Stimulated activated naive CD8-positive, alpha-beta T cell treated with anti-CD3 and anti-CD28 coated beads, Interleukin-15, Interleukin-2, amounts not matched to agents 100 U/mL and 50 U/mL, for 24 hours (primary cell): ENCODE measurements at places on chromosomes 2 and 18.

- DNase-seq = no peak
Measured at GRCh38 chr18:31410716-31411483, 34.3 kb downstream of the DSG4 start.

DNA sequence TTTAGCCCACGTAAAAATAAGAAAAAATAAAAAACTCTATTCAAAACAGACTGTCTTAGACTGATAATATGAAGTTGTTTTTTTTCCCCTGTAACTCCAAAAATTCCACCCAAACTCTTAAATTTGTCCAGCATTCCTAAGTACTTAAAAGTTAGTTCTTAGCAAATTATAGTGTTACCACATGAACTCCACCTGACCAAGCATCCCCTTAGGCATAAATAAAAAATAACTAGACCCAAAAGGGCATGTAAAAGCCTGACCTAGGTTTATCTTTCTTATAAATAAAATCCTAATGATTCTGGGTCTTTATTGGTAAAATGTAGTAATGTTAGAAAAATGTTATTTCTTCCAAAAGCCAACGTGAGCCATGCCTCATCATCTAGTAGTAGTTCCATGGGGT lies 54.3 kb downstream of the TTC21B start:
- DNase-seq = no peak

- DNase-seq = no peak
Measured at GRCh38 chr2:46446871-46447568, 32.3 kb upstream of the TMEM247 start.

DNA sequence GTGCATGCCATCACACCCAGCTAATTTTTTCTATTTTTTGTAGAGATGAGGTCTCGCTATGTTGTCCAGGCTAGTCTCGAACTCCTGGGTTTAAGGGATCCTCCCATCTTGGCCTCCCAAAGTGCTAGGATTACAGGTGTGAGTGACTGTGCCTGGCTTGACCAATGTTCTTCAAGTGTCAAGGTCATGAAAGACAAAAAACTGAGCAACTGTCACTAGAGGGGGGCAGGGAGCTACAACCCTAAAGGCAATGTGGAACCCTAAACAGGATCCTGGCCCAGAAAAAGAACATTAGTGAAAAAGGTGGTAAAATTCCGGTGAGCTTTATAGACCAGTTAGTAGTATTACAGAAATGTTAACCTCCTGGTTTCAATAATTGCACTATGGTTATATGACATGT lies 7.3 kb downstream of the MYO5B start:
- no peak for DNase-seq

DNA sequence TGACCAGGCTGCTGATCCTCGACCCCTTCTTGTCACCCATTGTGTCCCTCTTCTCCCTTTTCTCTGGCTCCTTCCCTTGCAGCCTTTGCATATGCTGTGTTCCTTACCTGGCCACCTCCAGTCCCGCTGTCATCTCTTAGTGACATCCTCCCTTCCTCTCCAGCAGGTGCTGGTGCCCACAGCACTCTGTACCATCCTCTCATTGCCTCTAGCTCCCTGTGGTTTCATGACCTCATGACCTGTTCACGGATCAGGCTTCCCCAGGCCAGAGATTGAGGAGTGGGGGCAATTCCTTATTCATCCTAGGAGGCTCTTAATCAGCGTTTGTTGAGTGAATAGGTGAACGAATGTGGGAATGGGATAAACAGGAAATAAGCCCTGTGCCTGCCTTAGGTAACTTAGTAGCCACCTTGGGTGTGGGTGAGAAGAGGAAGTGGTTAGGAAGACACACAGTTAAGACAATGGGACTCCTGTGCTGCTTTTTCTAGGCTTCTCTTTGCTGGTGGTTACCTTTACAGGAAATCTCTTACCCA lies 35.5 kb downstream of the ITGA6 start:
- no peak for DNase-seq

- DNase-seq = no peak
Measured at GRCh38 chr2:8654041-8654440, 27.8 kb upstream of the ID2 start.
